ENCODE measurements at places on chromosomes 2 and 18.

GRCh38 chr2:220175967-220176366 is 548.5 kb downstream of the SLC4A3 start:
- DNase-seq, result no peak

- DNase-seq, result no peak
Observed at GRCh38 chr2:192498747-192499146, 304.0 kb upstream of the TMEFF2 start.

DNA sequence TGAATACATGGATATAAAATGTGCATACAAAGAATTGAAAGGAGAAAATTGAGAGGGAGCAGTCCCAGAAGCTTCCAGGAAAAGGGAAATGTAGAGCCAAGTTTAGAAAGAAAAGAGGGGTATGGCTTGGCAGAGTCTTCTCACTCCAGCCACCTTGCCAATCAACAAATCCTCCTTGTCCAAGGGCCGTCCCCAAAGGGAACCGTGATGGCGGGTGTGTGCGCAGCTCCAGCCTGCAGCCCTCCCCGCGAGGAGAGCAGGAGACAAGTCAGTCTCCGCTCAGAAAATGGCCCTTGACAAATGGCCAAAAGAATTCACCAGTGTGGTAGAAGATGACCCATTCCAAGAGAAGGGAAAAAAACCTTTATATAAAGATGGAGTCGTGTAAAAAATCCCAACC is 448.3 kb upstream of the POU3F3 start:
- no peak for DNase-seq

DNA sequence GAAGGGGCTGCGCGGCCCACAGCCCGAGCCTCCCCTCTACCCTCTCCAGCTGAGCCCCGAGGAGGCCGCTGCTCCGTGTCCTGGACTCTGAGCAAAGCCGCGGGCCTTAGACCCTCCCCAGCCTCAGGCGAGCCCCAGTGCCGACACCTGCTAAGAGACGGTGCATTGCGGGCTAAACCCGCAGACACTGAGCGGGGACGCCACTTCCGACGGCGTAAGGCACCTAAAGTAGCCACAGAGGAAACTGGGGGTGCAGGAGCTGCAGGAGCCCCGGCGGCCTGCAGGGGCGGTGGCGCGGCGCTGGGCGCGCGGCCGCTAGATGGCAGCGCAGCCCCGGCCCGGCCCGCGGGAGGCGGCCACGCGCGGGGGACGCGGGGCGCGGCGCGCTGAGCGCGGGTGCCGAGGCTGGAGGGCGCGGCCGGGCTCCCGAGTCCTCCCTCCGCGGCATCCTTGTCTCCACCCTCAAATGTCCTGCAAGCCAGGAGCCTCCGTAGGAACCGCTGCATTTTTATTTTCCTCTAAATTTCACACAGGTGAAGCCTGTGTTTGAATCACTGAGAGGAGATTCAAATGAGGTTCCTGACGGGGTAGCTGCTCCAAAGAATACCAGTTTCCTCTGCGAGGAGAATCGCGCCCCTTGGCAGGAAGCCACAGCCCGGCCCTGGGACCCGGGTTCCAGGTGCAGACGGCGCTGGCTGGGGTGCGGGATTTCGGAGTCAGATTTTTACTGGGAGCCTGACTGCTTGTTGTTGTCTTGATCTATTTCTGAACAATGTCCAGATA is 650.5 kb downstream of the GALR1 start:
- peak; percentile 60 for DNase-seq

DNA sequence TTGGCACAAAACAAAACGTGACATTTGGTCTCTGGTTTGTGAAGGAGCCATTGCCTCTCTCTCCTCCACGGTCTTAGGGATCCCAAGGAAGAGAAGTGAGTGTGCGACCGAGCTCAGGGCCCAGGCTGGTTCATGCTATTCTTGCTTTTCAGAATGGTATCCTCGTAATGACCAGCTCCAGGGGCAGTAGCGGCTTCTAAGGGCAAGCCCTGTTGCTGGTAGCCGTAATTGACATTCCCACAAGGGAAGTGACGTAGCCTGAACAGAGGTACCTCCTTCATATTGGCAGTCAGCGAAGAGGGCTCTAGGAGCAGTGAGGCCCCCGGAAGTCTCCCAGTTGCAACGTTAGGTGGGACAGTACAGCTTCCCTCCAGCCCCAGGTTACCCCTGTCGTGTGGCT is 77.9 kb downstream of the CLIP4 start:
- no peak for DNase-seq

- no peak for DNase-seq
Observed at GRCh38 chr2:71347517-71347916, 15.9 kb downstream of the ZNF638 start.
